ENCODE measurements at places on chromosomes 4 and X. TPM values are rescaled to one million over a fixed set of nuclear protein-coding genes. Genes with fewer than 3 reads are reported as not detected.

DNA sequence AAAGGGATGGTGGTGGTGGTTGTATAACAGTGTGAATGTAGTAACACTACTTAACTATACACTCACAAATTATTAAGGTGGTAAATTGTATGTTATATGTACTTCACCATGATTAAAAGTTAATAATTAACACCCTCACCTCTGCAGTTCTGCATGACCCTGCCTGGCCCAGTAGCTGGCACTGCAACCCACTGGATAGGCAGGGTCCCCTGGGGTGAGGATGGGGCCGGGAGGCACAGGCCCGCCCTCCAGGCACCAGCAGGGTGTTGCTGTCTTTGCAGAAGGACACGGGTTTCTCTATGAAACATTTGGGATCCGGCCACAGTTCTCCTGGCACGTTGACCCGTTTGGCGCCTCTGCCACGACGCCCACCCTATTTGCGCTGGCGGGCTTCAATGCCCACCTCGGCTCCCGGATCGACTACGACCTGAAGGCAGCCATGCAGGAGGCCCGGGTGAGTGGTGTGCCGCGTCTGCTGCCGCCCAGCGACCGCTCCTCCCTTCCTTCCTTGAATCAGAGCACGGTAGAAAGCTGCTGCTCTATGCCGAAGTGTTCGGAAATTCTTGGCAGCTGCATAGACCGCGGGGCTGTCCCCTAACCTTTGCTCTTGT lies 11.8 kb downstream of the MAN2B2 start:
- no peak for DNase-seq

DNA sequence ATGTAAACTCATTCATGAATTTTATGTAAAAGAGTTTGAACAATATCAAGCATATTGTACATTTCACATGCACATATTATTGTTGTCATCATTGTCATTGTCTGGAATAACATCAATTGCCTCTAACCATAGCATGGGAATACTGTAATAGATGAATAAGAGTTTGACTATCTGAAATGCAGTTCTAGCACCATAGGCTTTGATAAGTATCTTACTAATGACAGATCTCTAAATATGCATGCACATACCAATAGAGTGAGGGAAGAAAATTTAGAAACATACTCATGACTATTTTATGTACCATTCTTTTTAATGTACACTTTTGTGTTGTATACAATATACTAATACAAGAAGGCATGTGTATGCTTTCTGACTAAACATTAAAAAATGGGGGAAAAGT lies 161.6 kb upstream of the SPRY1 start:
- no peak for DNase-seq

DNA sequence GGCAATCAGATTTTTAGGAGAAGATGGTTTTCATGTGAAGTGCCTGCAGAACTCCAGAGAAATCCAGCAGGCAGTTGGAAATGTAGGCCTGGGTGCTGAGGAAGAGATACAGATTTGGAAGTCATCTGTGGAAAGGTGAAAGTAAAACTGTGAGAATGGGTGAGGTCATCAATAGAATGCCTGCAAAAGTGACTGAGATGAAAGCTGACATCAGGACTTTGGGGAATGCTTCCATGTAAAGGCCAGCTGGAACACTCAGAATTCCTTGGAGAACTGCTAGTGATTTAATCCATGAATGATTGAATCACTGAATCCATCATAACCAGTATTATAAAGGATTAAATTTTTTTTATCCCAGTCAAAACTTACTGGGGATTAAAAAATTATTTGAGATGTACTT lies 124.5 kb upstream of the GIMD1 start:
- no peak for DNase-seq

DNA sequence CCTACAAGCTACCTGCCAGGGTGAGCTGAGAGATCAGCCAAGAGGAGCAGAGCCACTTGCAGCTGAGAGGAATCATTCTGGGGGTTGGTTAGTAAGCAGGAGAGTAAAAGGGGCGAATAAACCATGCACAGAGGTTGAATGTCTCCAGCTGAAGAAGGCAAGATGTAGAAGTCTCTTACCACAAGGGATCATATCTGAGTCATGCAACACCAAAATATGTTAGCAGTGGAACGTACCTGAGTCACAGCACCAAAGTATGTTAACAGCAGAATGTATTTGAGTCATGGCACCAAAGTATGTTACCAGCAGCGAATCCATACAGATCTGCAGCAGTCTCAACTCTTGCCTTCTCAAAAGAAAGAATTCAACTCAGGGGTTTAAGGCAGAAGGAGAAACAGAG lies 29.9 kb downstream of the C4orf51 start:
- DNase-seq = no peak

DNA sequence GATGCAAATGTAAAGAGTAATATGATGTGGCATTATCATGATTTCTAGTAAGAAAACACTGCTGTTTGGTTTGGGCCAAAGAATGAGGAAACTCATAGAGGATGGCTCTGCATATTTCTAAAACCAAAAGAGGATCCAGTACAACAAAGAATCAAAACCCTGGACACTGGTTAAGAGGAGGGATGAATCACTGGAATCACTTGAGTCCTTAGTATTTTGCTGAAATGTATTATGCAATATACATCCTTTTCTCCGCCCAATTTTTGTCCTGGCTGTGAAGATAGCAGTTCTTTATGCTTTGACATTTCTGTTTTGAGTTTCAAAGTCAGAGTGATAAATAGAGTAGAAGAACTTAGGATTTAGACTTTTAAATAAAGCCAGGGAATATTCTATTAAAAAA lies 345.9 kb downstream of the PACRGL start:
- DNase-seq = no peak

GRCh38 chr4:183932576-183932975 lies 27.5 kb downstream of the STOX2 start:
- no peak for DNase-seq

The HADH gene
- 23.1 TPM for total RNA-seq

The CABS1 gene
- not detected for total RNA-seq

The FGFR3 gene
- total RNA-seq = not detected
